ENCODE measurements at places on chromosomes 16 and 17.
A peak's percentile ranks its signal among the peaks of the same experiment; 100 is the strongest.

GRCh38 chr17:56577843-56578204 is 15.7 kb upstream of the NOG start:
- no peak for DNase-seq

- no peak for DNase-seq
These were observed 5.3 kb upstream of the C16orf74 start for GRCh38 chr16:85755929-85756768.

- peak; percentile 73 for DNase-seq
These were observed 201.9 kb downstream of the SNX29 start for GRCh38 chr16:12178251-12178990.

- peak; percentile 5 for DNase-seq
These were observed 78.8 kb upstream of the CRHR1 start for GRCh38 chr17:45705123-45706009.

DNA sequence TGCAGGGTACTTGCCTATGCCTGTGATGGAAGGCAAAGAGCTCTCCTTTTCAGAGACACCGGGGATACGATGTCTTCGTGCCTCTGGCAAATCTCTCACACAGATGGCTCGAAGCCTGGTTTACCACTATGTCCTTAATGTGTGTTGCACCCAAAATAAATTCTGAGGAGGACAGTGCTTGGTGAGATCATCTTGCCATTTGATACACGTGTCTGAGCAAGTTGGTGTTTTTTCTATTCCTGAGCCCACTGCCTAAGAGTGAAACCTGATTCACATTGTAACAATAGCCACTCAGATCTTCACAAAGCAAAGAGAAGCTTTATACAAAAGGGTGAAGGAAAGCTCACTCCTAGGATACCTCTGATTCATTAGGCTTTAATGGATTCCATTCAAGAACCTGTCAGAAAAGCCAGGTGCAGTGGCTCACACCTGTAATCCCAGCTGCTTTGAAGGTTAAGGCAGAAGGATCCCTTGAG is 33.1 kb upstream of the AKAP1 start:
- no peak for DNase-seq

DNA sequence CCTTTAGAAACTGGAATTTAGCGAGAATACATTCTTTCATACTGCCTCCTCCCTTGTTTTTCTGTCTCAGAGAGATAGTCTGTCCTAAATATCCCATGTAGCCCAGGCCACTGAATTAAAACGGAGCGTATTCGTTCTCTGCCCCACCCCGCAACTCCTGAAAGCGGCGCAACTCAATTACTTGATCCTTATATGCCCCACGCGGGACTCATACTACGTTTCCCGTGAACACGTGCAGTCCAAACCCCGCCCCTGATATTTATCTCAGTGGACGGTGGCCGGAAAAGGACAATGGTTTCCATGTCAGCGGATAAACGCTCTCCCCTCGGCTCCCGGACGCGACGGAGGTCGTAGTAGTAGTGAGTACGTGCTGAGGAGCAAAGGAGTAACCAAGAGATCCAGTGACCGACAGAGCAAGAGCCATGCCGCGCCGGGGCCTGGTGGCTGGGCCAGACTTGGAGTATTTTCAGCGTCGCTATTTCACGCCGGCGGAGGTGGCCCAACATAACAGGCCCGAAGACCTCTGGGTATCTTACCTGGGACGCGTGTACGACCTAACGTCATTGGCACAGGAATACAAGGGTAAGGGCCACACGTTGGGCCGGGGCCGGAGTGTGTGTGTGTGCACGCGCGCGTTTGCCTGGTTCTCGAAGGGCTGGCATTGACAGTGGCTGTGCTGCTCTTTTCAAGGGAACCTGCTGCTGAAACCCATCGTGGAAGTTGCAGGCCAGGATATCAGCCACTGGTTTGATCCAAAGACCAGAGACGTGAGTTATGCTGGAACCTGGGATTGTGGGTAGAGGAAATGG is at the start of gene CYB5D1:
TSS of gene CYB5D1 (plus strand) at position 291 of the 809 bp plus-strand sequence. CDS start at position 423, 132 bp downstream.
- DNase-seq: peak; percentile 95

DNA sequence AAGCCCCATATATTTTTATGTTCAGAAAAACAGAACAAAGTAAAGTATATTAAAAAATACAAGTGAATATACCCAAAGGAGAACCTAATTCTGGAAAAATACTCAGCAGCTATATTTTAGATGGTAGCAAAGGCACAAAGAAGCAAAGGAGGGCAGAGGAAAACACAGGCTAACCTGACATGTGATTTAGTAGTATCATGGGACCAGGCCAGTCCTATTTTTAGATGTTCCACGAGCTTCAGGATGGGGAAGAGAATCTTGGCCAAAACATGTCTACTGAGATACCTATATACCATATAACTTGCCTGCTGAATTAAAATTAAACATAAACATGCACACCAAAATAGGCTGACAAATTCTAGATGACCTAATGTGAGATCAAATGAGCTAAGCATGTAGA is 32.9 kb downstream of the SMYD4 start:
- DNase-seq: no peak

- no peak for DNase-seq
These were observed 5.7 kb upstream of the DHX8 start for GRCh38 chr17:43477832-43478634.

- no peak for DNase-seq
These were observed 40.5 kb upstream of the ACSF3 start for GRCh38 chr16:89052890-89053724.

DNA sequence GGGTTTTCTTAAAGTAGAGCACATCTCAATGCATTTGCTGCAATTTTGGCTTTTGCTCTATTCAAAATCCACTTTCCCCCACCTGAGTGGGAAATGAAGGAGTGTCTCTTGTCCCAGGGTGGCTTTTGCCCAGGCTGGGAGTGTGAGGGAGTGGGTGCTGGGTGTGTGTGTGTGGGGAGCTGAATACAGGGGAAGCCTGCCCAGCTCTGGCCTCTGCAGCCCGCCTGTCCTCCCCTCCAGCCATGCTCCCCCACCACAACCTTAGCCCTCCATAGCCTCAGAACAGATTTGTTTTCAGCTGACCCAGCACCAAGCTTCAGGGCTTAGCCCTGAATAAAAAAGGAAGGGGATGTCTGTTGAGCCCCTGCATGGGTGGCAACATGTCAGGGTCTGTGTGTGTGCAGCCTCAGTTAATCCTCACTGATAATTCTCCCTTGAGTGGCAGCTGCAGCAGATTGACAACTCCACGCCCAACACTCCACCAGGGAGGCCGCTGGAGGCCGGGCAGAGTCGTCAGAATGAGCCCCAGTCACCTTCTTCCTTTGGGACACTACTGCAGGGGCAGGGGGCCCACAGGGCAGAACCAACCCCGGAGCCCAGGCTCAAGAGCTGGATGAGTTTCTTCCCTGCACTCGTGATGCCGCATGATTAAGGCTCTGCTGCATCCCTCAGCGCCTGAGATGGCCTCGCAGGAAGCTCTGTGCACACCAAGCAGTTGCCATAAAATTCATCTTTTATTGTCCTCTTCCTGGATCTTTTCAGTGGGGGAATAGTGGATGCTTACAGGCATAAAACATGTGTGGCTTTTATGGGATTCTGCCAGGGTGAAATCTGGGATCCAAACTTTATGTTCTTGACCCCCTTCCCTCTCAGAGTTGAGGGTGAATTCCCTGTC is 55.0 kb downstream of the SPACA3 start:
- DNase-seq: no peak

DNA sequence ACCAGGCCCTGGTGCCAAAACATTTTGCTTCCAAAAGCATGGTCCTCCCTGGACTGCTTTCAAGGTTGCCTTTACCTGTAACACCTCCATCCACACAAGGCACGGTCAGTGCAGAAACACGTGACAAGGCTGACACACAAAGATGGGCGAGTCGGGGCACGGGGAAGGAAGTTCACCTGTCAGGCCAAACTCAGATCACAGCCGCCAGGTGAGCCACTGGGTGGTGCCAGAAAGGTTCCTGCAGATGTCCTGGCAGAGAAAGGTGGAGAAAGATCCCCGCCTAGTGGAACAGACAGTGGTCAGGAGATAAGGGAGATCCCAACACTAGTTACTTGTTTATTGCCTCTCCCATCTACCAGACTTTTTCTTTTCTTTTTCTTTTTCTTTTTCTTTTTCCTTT is 155.3 kb downstream of the AIPL1 start:
- DNase-seq: no peak

- DNase-seq: no peak
These were observed 107.3 kb upstream of the MAF start for GRCh38 chr16:79707876-79708275.

DNA sequence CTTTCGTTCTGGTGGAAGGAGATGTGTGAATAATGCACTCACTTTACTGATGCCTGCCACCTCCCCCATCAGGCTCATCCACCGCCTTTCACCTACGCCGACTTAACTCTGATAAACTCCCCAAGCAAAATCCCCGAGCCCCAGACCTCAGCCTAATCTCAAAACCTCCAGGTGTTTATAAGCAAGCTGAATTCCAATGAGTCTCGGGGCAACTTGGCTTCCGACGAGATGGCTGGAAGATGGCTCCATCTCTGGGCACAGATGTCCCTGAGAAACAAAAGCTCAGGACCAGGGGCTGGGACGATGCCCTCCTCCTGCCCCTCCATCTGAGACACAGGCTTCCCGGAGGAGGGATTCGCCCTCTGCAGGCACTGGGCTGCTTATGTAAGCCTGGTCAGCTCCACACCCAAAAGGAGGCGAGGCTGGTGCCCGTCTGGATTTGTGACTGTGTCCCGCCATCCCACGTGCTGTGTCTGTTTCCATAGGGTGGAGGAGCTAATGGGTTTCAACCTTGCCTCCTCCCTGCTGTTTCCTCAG is 386.4 kb upstream of the TNRC6C start:
- no peak for DNase-seq

DNA sequence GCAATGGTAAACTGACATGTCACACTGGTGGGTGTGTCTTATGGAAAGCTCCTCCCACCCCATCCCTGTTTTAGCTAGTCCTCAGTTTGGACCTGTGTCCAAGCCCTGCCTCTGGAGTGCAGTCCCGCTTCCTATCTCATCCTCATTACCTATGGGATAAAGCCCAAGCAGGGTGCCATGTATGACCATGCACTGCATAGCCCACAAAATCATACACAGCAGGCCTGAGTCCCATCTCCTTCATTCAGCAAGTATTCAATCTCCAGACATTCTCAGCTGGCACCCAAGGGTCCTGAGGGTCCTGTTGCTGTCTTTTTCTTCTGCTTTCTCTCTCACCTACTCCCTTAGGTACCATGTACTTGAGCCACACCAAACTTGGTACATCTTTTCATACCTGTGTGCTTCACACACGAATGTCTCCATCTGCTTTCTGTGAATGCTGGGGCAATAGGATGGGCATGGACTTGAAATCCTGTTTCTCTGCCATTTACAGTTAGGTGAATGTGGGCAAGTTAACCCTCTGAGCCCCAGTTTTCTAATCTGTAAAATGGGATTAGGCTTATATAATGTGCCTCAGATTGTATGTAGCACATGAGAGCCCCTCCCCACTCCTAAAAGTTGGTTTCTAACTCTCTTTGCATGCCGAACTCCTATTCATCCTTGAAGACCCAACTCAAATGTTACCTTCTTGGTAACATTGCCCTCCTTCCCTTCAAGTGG is 28.5 kb downstream of the TNS4 start:
- no peak for DNase-seq

GRCh38 chr16:2447920-2448583 is 11.9 kb upstream of the TEDC2 start:
- no peak for DNase-seq

GRCh38 chr17:37726891-37727675 is 17.8 kb downstream of the HNF1B start:
- no peak for DNase-seq

GRCh38 chr17:58279016-58279711 is 1.6 kb downstream of the MPO start:
- no peak for DNase-seq

DNA sequence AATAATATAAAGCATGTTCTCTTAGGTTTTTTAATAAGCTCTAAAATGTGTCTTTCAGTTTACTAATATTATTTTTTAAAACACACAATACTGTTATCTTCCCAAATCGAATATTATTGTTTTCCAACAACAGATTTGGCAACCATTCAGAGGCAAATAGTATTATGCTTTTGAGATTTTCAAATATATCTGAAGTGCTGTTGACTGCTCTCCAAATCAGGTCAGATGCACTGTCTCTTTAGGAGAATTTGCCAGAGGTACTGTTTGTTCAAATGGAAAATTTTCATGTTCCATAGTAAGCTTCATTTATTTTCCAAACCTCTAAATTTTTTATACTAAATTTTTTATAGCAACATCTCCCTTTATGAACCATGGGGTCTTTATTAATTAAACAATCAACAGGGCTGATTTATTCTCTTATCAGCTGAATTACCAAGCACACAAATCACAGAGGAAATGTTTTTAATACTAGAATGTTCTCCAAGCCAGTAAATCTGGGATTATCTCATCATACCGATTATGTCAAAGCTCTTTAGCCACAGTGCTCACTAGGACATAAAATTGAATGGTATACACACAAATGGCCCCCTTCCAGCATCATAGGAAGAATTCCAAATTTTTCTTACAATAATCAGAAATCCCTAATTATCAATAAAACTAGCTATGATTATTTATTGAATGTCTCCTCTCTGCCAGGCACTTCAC is 108.8 kb upstream of the HLF start:
- DNase-seq: no peak

GRCh38 chr17:28112606-28113005 is 70.1 kb downstream of the NLK start:
- DNase-seq: peak; percentile 56

DNA sequence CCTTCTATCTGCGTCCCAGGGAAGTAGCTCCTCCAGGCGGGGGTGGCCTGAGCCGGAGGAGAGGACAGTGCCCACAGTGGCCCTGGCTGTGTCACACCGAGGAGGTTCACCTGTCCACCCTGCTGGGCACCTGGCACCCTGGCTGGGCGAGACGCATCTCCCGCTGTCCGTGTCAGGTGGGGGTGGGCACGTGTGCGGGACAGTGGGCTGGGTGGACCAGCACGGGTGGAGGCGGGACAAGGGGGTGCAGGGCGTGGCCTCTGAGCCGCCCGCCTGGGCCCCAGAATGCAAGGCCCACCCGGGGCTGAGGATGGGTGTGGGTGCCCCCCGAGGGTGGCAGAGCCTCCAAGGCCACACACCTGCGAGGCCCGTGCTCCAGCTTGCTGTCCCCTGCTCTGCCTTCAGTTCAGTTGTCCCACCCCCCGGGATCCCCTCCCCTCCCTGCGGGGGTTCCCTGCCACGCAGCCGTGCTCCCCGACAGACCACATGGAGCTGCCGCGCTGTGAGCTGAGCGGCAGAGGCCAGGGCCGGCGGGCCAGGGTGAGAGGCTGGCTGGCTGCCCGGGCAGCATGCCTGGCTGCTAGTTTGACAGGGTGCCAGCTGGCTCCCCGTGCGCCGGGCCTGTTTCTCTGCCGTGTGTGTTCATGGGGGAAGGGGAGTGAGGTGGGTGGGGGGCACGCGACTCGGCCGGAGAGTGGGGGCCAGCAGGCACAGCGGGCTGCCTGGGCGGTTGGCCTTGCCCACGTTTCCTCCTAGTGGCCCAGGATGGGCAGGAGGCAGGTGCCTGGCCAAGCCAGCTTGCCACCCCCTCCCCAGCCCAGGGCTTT is 33.9 kb downstream of the BAHCC1 start:
- peak; percentile 88 for DNase-seq
